ENCODE measurements at places on chromosomes 6 and 20. TPM values are rescaled to one million over a fixed set of nuclear protein-coding genes. Genes with fewer than 3 reads are reported as not detected.

Gene BPI
- total RNA-seq, result 2.9 TPM

Gene TMEM74B
- 1.9 TPM for total RNA-seq

Gene TSBP1
- not detected for total RNA-seq

Gene MUC22
- 0.11 TPM for total RNA-seq

Gene WFDC5
- total RNA-seq, result not detected

Gene DPPA5
- not detected for total RNA-seq

Gene SLC32A1
- not detected for total RNA-seq

Gene PRDM13
- total RNA-seq, result not detected

Gene RUNX2
- 2.0 TPM for total RNA-seq

Gene ASIP
- total RNA-seq, result 14.1 TPM

Gene EYA4
- total RNA-seq, result 28.1 TPM

Gene LPA
- total RNA-seq, result not detected

Gene ARMH2
- total RNA-seq, result not detected

Gene TBX18
- total RNA-seq, result 5.4 TPM

Gene OR2H1
- total RNA-seq, result not detected

Gene FRS3
- 6.8 TPM for total RNA-seq

Gene HCK
- 3.4 TPM for total RNA-seq

Gene ACSS1
- total RNA-seq, result 104 TPM

Gene ZNF831
- total RNA-seq, result 0.77 TPM

Gene CDH26
- total RNA-seq, result 1.3 TPM

Gene KIF25
- 0.29 TPM for total RNA-seq

Gene MAN1A1
- total RNA-seq, result 30.6 TPM

Gene KHDC1L
- total RNA-seq, result not detected

Gene POLR3F
- 7.7 TPM for total RNA-seq

Gene OLIG3
- total RNA-seq, result not detected

Gene SAMD5
- total RNA-seq, result 1.2 TPM

Gene DNAH8
- not detected for total RNA-seq

Gene APCDD1L
- total RNA-seq, result 0.34 TPM

Gene MAK
- total RNA-seq, result not detected

Gene PAQR8
- total RNA-seq, result 3.5 TPM

Gene GPANK1
- 15.9 TPM for total RNA-seq

Gene UBD
- total RNA-seq, result not detected

Gene MAS1
- not detected for total RNA-seq

Gene BPIFB2
- not detected for total RNA-seq

Gene COX4I2
- total RNA-seq, result 12.8 TPM

Gene FAM83D
- 0.21 TPM for total RNA-seq

Gene FILIP1
- total RNA-seq, result 158 TPM

Gene CDYL
- 34.4 TPM for total RNA-seq

Gene XKR7
- not detected for total RNA-seq

Gene CD24
- not detected for total RNA-seq

Gene RSPH3
- total RNA-seq, result 9.6 TPM

Gene REV3L
- 17.0 TPM for total RNA-seq

Gene DEFB124
- not detected for total RNA-seq

All from heart left ventricle (tissue), 16 donors.